ENCODE measurements at places on chromosomes 7 and 10.

DNA sequence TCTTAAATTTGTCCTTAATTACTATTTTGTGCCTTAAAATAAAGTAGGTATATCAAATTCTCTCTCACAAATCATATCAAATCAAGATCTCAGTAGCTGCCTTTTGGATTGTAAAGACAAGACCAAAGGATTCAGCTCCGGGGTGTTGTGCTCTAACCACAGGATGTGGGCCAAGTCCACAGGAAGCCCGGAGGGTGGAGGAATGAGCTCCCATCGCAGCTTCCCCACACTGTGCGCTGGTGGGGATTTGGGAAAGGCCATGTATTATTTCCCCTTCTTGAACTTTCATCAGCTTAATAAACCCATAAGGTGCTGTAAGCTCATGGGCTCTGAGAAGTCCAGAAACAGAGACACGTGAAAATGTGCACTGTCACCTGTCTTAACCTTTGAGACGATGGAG is 241.6 kb upstream of the TCERG1L start:
- ATAC-seq: no peak

- ATAC-seq: no peak
These were observed 26.3 kb upstream of the PPIF start for GRCh38 chr10:79320820-79321493.

GRCh38 chr7:3673524-3673923 is 372.5 kb downstream of the SDK1 start:
- ATAC-seq: no peak

GRCh38 chr7:29637374-29637773 is 73.7 kb downstream of the PRR15 start:
- no peak for ATAC-seq

DNA sequence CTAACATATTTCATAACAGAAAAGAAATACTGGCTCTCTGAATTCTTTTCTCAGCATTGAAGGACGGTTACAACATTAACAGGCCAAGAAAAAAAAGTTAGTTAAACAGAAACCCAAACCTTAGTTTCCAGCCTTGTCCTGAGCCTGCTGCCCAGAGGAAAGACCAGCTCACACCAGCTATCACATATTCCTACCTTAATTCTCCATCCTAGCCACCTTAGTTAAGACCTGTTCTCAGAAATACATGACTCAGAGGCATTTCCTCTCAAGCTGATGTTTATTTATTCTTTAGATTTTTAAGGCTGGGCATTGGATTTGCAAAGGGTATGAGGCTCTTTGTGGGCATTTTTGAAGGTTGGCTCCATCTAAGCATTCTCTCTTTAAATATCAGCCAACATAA is 34.3 kb upstream of the ADAM12 start:
- no peak for ATAC-seq

- ATAC-seq: no peak
These were observed 2.2 kb upstream of the STRIP2 start for GRCh38 chr7:129431911-129432643.
